ENCODE measurements at places on chromosomes 12 and 14. TPM values are rescaled to one million over a fixed set of nuclear protein-coding genes. Genes with fewer than 3 reads are reported as not detected.

Gene KRT72
- not detected for polyA plus RNA-seq

Gene XPOT
- polyA plus RNA-seq, result 25.6 TPM

Gene PTPN6
- polyA plus RNA-seq, result 583 TPM

Gene ASB2
- polyA plus RNA-seq, result not detected

Data from naive B cell (primary cell).